ENCODE measurements at places on chromosomes 6 and 20.

DNA sequence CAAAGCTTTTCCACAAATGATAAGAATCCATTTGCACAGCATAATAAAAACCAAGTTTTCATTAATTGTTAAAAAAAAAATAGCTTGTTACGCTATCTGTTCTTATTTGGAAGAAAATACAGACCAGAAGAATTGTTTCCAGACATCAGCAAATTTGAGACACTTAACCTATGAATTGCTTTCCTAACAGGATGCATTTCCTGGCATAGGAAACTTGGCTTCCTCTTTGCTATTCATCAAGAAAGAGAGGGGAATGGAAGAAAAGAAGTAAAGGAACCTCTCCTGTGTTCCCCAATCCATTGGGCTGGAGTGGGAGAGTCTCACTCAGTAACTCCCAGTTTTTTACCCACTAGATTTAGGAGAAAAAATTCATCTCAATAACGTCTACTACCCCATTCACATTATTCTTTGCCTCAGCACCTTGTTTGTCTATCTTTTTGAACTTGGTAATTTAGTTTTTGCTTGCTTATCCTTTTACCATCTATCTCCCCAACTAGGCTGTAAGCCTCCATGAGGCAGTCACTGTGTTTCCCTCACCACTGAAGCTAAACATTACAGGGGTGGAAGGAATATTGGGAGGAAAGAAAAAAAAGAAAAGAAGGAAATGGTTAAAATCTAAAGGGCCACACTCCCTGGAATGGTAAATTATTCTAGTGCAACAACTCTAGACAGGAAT lies 150.3 kb downstream of the COL21A1 start:
- no peak for DNase-seq

- DNase-seq, result no peak
Observed at GRCh38 chr6:24719125-24719971, at the start of gene C6orf62. Gene C6orf62 (minus strand): TSS chr6:24719154. CDS start chr6:24718668, 486 bp downstream.

DNA sequence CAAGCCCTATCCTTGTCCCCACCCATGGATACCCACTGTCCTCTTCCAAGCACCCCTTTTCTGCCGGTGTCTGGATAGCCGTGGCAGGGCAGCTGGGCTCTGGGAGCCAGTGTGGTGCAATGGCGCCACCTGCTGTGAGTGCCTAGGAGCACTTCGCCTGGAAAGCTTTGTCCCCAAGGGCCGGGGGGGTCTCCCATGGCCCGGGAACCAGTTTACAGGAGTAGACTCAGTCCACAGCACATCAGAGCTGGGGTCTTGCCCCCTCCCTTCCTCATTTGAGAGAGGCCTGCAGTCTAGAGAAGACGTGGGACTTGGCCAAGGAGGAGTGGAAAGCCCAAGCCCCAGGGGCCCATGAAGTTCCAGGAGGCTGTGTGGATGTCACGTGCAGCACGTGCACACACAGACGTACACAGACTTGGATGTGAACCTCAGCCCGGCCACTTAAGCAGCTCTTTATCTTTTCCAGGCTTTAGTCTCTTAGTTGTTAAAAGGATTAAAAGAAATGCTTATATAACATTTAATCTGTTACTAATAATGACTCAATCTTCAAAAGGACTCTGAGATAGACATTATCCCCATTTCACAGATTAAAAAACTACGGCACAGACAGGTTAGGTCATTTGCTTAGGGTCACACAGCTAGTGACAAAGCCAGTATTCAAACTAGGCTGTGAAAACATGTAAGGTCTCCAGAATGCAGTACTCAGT lies 40.9 kb upstream of the CDH22 start:
- peak; percentile 24 for DNase-seq

- no peak for DNase-seq
Observed at GRCh38 chr6:169223006-169223405, 30.6 kb downstream of the THBS2 start.

DNA sequence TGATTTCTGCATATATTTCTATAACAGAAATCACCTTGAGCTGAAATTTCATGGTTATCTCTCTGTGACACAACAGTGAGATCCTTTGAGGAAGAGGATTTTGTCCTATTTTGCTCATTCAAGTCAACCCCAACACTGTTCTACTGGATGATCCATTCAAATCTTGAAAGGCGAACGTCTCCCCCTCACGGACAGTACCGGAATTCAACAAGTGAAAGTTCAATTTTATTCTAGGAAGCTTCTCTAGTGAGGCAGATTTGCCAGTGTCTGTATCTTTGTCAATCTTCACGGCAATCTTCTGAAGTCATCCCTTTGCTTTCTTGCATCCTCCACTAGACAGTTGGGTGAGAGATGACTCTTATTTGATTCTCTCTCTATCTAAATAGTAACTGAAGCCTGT lies 91.7 kb upstream of the PDE7B start:
- no peak for DNase-seq

DNA sequence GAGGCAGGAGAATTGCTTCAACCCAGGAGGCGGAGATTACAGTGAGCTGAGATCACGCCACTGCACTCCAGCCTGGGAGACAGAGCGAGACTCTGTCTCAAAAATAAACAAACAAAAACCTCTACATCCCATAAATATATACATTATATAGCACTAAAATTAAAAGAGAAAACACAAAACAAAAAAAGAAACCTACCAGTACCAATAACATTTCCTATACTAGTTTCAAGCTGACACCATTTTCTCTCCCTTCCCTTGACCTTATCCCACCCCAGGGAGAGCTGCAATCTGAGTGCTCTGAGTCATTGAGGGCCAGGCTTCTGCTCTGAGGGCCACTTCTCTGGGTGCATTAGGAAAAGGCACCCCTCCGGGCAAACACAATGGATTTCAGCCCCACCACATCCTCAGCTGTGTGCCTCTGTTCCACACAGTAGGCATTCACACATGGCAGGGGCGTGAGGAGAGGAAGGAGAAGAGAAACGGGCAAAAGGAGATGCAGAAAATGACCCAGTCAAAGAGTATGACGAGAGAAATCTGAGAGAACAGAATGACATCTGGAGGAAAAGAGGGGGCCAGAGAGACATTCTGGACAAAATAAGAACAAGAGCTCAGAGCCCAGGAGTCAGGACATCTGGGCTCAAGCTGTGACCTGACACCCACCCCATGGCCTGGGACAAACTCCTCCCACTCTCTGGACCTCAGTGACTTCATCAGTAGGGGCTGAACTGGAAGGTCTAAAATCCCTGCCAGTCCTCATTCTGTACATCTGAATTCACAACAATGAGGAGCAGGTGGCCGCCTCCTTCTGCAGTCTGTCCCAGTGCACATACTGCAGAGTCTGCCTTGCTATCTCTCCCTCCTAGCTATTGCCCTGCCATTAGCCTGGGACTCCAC lies 18.2 kb downstream of the TRIM26 start:
- DNase-seq, result no peak

DNA sequence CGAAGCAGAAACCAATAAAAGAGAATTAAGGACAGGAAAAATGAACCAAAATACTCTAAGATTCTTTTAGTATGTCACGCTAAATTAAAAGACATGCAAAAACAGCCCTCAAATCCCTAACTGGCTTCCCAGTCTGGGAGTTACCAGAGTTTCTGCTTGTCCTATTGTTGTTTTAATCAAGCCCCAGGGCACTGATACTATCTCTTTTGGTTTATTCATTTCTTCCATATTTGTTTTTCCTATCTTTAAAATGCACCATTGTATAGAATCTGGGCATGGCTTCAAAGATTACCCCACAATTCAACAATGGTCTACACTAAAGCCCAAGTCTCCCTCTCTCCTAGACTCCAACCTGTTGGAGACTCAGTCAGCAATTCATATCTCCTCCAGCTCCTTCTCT lies 169.1 kb downstream of the MYLK4 start:
- DNase-seq, result no peak

DNA sequence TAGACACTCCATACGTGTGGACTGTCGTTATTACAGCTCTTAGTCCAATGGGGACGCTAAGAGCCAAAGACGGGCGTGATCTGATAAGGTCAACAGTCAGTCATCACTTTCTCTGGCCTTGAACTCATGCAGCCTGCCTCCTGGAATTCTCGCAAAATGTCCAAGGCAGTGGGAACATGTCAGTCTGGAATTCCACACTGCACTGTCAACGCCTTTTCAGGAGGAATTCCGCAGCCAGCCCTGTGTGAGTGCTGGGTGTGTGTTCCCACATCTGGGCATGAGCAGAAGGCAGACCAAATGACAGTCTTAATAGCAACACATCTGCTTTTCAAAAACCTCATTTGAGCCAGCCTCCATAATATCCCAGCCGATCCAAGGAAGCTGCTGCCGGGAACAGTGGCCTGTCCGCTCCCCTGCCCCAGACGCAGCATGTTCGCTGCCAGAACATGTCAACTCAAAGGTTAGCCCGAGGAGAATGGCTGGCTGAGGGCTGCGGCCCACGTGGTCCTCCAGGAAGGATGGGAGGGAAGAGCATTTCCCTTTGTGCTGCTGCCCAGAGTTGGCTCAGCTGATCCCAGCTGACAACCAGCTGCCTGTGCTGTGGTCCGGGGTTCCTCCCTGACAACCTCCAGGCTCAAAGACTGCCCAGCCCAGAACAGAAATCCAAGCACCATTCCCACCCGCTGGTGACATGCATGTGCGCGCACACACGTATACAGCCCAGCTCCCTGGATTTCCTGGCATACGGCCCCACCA lies 103.1 kb downstream of the SULF2 start:
- DNase-seq, result no peak

- no peak for DNase-seq
Observed at GRCh38 chr6:134873500-134874388, 76.2 kb downstream of the ALDH8A1 start.

GRCh38 chr6:11343963-11344723 lies 111.7 kb upstream of the NEDD9 start:
- DNase-seq, result no peak

- DNase-seq, result no peak
Observed at GRCh38 chr6:169897601-169898358, 146.4 kb downstream of the ERMARD start.

DNA sequence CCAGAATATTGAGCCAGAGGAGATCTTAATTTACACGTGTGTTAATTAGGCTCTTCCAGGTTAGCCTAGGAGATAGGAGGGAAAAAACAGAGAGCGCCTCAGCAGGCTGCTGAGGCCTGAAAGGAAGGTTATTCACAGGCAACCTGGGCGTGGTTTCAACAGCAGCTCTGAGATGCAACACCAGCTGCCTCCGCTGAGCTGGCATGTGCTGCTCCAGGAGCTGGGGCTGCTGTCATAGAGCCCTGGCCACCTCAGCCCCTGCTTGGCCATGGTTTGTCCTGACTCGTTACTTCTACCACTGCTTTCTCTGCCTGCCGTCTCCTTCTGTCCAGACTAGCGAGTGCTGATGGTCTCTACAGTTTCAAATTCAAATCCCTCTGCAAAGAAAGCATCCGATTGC lies 32.4 kb upstream of the RPP40 start:
- peak; percentile 33 for DNase-seq

DNA sequence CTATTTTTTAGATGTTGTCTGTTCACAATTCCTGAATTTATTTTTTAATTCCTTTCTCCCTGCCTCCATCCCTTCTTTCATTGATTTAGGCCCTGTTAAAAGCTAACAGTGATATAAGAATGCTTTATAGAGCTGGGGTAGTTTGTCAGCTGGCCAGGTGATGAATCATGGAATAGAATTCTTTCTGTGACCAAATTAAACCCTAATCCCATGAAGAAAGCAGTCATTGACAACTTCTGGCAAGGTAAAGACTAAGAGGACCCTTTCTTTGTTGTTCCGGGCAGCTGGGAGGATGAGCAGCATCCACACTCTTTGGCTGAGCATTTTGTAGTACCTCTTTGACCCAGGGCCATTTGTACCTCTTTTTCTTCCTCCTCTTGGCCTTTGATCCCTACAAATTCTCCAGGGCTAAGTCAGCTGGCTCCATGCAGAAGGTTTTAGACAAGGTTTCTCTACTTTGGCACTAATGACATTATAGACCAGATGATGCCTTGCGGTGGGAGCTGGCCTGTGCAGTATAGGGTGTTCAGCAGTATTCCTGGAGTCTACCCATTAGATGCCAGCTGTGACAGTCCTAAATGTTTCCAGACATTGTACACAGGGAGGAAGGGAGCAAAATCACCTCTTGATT lies 102.9 kb downstream of the SLX4IP start:
- peak; percentile 32 for DNase-seq

DNA sequence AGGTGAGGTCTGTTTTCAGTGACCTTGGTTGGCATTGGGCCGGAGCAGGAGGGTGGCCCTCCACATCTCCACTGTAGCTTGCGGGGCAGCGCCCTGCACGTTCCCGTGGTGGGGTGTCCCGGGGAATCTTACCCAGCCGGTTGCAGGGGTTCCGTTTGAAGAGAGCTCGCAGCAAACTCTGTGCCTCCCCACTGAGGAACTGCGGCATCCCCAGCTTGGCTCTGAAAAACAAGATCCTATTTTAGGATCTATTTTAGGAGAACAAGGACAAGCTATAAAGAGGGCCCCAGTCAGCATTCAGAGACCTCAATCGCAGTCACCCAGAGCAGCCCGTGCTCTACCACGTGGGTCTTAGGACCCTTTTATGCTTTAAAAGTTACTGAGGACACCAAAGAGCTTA lies 97.8 kb downstream of the RAMACL start:
- DNase-seq, result no peak

DNA sequence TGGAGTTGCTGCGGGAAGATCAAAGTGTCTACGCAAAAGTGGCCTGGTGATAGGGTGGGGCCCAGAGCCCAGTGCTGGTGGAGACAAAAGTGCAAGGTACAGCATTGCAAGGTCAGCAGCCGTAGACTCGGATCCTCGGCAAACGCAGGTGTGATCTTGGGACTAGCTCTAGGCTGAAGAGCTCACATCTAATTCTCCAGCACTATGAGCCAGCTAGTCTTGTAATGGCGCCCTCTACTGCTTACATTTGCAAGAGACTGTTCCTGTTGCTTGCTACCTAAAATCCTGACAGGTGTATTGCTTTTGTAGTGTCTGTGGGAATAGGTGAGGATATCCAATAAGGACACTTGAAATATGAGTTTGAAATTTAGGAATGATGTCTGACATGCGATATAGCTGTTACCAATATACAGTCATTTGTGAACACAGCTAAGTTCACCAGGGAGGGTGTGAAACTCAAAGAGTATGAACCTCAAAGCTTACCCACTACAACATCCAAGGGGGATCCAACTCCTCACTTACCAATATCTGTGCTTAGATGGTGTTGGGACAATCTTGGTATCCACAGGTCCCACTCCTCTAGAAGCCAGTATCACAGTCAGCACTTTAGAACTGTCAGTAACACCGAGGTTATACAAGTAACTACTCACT lies 58.4 kb downstream of the PDE7B start:
- peak; percentile 8 for DNase-seq

DNA sequence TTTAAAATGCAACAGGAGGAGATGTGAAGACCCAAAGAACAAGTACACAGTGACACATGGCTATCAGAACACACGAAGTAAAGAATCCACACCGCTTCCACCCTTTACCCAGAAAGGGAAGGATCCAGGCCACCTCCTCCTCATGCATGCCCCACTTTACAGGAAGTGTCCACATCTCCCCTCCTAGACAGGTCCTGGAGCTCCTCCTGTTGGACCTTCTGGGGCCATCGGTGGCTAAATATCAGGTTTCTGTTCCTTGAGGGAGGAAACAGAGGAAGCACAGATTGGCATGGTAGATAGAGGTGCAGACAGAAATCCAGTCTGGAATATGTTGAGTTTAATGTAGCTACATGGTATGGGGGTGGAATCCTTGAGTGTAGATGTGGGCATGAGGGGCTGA lies 10.9 kb downstream of the NINL start:
- DNase-seq, result no peak

- DNase-seq, result peak; percentile 93
Observed at GRCh38 chr6:32081168-32081990, 27.8 kb downstream of the TNXB start.

GRCh38 chr20:25584905-25585704 lies at the start of gene NINL:
Gene NINL (minus strand): TSS chr20:25585531. CDS start chr20:25526587, 58,944 bp downstream.
- peak; percentile 69 for DNase-seq

GRCh38 chr6:48068278-48069251 lies 42.4 kb downstream of the PTCHD4 start:
- DNase-seq, result peak; percentile 43

Data from MG63 (cell line).